ENCODE measurements at places on chromosomes 5 and 9. TPM values are rescaled to one million over a fixed set of nuclear protein-coding genes. Genes with fewer than 3 reads are reported as not detected.

C5orf58 gene
- total RNA-seq = not detected

FAM81B gene
- total RNA-seq = not detected

OR1Q1 gene
- total RNA-seq = not detected

CHSY3 gene
- 1.4 TPM for total RNA-seq

LCN1 gene
- total RNA-seq = not detected

TSPAN17 gene
- 44.3 TPM for total RNA-seq

PRR7 gene
- 5.3 TPM for total RNA-seq

HTR4 gene
- not detected for total RNA-seq

SEMA5A gene
- 0.72 TPM for total RNA-seq

STKLD1 gene
- total RNA-seq = 0.48 TPM

SLC6A3 gene
- not detected for total RNA-seq

PCDHB5 gene
- total RNA-seq = 0.64 TPM

MLANA gene
- not detected for total RNA-seq

SLC6A18 gene
- total RNA-seq = not detected

NUTM2F gene
- total RNA-seq = not detected

SLCO6A1 gene
- total RNA-seq = not detected

VCAN gene
- total RNA-seq = 145 TPM
